ENCODE measurements at places on chromosomes 1 and 21.

DNA sequence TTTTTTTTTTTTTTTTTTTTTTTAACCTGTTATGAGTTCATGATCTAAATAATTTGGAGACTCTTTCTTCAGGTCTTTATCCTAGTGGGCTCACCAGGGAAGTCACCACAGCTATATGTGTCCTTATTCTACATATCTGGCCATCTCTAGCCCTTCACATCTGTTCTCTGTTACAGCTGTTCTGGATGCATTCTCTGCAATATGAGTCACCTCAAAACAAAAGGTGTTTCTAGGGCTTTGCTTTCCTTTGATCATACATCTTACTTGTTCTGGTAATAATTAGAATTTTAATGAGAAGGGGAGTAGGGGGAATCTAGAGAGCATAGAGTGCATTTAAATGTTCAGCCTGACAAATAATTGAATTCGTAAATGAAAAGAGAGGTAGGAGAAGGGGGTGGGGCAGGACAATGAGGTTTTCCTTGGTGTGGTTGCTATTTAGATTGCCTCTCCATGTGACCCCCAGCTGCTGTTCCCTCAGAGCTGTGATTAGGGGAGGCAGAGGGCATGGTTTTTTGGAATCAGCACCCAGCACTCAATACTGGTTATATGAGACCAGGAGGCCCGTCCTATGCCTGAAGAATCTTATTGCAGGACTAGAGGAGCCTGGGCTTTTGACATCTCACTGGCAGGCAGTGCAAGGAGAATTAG, 8.0 kb downstream of the SYT6 start:
- H3K27me3 ChIP-seq: no peaks in the 10 kb centered on the region
- H3K36me3 ChIP-seq: peaks cover 25% of the 10 kb centered on the region
- peaks cover 35% of the 10 kb centered on the region for H3K4me1 ChIP-seq
- H3K4me3 ChIP-seq: no peak overlapping the region
- DNase-seq: no peak

DNA sequence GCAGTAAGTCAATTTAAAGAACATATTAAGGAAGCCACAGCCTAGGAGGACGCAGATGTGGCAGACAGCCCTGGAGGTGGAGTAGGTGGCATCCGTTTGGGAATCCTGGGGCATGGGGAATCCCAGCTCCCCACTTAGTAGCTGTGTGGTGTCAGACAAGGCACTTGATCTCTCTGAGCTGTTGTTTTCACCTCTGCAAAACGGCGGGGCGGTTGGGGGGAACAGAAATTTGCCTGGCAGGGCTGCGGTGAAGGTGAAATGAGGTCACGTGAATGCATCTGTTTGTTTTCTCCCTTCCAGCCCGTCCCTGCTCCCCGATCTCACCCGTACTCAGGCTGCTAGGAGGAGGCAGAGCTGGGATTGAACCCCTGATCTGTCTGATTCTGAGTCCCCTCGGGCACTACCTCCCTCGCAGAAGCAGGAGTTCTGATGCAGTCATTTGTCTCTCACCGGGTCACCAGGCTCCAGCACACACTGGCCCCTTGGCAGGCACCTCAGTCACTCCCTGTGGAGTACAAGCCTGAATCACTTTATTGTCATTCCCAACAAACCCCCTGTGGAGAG, 2.2 kb upstream of the LAPTM5 start:
- H3K36me3 ChIP-seq: no peaks in the 10 kb centered on the region
- peaks cover 6% of the 10 kb centered on the region for H3K27me3 ChIP-seq
- no peak for DNase-seq
- H3K4me1 ChIP-seq: peaks cover 71% of the 10 kb centered on the region
- no peak overlapping the region for H3K4me3 ChIP-seq
- H3K27ac ChIP-seq: no peak overlapping the region

DNA sequence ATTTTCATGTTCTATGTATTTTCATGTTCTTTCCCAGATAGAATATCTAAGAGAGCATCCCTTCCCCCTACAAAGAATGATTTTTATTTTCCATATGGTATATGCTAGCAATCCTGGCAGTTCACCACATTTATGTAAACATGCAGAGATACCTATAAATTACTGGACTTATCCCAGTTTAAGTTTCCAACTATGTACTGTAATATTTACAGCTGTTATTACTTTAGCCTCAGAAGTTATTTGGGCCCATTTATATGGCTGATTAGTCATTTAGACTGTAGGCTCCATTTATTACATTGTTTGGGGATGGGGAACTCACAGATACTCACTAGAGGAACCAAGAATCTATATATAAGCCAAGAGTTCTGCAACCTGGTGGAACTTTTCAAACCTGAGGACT, 84.8 kb upstream of the WARS2 start:
- DNase-seq: no peak
- H3K4me3 ChIP-seq: no peak overlapping the region
- no peak overlapping the region for H3K27ac ChIP-seq
- H3K36me3 ChIP-seq: no peaks in the 10 kb centered on the region
- peaks cover 9% of the 10 kb centered on the region for H3K27me3 ChIP-seq
- peaks cover 27% of the 10 kb centered on the region for H3K4me1 ChIP-seq

DNA sequence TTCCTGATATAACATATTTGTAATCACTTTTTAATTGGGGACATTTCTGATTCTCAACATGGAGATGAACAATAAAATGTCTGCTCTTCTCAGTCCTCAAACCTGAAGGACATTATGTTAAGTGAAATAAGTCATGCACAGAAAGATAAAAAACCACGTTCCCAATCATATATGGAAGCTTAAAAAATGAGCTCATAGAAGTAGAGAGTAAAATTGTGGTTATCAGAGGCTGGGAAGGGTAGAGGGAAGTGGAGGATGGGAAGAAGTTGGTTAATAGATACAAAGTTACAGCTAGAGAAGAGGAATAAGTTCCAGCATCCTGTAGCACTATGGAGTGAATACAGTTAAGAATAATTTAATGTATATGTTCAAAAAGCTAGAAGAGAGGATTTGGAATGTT, 1.5 kb upstream of the CD48 start:
- H3K4me1 ChIP-seq: no peaks in the 10 kb centered on the region
- no peaks in the 10 kb centered on the region for H3K36me3 ChIP-seq
- DNase-seq: no peak
- peaks cover 5% of the 10 kb centered on the region for H3K27me3 ChIP-seq
- H3K4me3 ChIP-seq: no peak overlapping the region
- H3K27ac ChIP-seq: no peak overlapping the region

DNA sequence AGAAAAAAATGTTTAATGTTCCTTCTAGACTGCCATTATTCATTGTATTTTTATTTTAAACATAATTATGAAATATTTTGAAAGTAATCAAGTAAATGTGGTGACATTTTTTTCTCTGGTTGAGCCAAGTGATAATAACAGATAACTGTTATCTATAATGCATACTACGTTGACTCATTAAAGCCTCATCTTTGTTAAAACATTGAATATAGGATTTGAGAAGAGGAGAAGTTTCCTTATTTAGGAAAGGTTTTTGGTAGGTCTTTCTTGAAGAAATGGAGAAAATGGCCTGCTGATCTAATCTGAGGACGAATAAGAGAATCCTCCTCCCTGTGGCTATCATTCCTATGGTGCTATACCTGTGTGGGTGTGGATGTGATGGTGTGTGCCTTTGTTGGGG, 89.0 kb downstream of the NFIA start:
- DNase-seq: no peak
- peaks cover 26% of the 10 kb centered on the region for H3K4me1 ChIP-seq
- no peak overlapping the region for H3K27ac ChIP-seq

- no peak overlapping the region for H3K27ac ChIP-seq
- peaks cover 14% of the 10 kb centered on the region for H3K27me3 ChIP-seq
- no peak overlapping the region for H3K4me3 ChIP-seq
- H3K36me3 ChIP-seq: no peaks in the 10 kb centered on the region
- no peak for DNase-seq
These were observed 104.8 kb downstream of the ETS2 start for GRCh38 chr21:38910390-38911067.

DNA sequence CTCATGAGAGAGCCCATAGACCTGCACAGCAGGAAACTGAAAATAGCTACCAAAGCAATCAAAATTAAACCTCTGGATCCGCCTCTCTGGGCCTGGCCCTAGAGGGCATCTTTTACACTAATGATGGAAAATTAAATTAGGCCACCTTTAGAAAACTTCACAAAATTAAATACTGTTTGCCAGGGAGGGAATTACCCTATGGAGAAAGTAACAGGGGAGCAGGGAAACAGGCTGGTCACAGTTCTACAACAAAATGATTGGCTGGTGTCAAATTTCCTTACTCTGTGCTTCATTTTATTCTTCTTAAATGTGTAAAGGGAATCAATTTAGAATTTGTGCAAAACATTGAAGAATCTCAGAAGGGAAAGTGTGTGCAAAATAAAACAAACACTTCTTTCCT, 62.4 kb downstream of the SPATA46 start:
- H3K27me3 ChIP-seq: peaks cover 16% of the 10 kb centered on the region
- H3K4me3 ChIP-seq: no peak overlapping the region
- no peak for DNase-seq
- H3K27ac ChIP-seq: no peak overlapping the region

GRCh38 chr1:183093786-183094298, 70.6 kb downstream of the LAMC1 start:
- no peak overlapping the region for H3K4me3 ChIP-seq
- no peaks in the 10 kb centered on the region for H3K27me3 ChIP-seq
- no peak for DNase-seq
- H3K36me3 ChIP-seq: peaks cover 13% of the 10 kb centered on the region
- peaks cover 54% of the 10 kb centered on the region for H3K4me1 ChIP-seq

GRCh38 chr1:1099506-1100183, 16.2 kb downstream of the C1orf159 start:
- no peak for DNase-seq
- H3K4me3 ChIP-seq: no peak overlapping the region
- H3K4me1 ChIP-seq: peaks cover 4% of the 10 kb centered on the region
- H3K27me3 ChIP-seq: peaks cover 6% of the 10 kb centered on the region
- no peak overlapping the region for H3K27ac ChIP-seq
- peaks cover 65% of the 10 kb centered on the region for H3K36me3 ChIP-seq

DNA sequence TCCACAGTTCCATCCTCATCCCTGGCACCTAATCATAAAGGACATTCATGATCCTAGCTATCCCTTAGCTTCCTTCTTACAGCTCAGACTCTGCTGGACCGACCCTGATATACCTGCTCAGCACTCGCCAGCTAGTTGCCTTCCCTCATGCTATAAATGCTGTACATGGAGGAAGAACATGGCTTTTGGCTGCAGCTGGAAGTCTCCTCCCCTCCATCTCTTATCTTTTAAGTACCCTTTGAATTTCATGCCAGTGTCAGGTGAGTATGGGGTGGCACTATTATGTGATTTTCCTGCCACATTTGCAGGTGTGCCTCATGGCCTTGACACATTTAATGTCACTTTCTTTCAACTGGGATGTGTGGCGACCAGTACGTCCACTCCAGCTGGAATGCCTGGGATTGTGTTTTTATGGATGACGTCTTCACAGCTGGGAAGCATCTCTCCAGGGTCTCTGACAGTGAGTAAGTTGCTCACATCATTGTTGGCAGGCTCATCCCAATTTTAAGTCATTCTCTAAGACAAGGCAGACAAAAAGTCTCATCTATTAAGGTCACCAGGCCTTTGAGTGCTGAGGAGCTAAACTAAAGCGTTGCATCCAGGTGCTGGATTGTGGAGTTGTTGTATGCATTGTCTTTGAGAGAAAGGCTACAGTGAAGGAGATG, 43.4 kb downstream of the RUNX1 start:
- H3K4me3 ChIP-seq: no peak overlapping the region
- DNase-seq: no peak
- peaks cover 5% of the 10 kb centered on the region for H3K27me3 ChIP-seq
- no peaks in the 10 kb centered on the region for H3K36me3 ChIP-seq
- no peaks in the 10 kb centered on the region for H3K4me1 ChIP-seq

DNA sequence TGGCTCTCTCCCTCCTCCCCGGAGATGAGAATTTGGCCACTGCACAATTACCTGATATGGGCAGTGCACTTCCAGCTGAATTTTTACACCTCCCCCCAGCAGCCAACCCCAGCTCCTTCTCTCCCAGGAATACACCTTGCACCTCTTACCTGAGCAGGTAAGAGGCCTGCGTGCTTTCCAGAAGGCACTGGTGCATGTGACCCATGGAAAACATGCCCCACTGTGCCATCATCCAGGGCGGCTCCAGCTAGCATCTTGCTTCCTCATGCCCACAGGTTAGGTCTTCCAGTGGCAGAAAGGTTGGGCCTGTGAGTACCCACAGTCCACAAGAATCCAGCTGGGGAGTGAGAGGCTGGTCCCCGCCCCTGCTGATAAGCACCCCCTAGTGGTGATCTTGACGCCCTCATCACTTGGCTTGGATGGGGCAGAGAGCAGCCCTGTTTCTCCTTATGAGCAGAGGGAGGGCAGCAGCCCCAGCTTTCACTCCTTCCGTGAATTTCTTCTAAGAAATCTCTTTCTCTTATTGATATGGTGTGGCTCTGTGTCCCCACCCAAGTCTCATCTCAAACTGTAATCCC, 57.8 kb downstream of the EDARADD start:
- no peak overlapping the region for H3K4me3 ChIP-seq
- peaks cover 35% of the 10 kb centered on the region for H3K36me3 ChIP-seq
- no peak for DNase-seq
- peaks cover 27% of the 10 kb centered on the region for H3K27me3 ChIP-seq
- peaks cover 22% of the 10 kb centered on the region for H3K4me1 ChIP-seq
- no peak overlapping the region for H3K27ac ChIP-seq

DNA sequence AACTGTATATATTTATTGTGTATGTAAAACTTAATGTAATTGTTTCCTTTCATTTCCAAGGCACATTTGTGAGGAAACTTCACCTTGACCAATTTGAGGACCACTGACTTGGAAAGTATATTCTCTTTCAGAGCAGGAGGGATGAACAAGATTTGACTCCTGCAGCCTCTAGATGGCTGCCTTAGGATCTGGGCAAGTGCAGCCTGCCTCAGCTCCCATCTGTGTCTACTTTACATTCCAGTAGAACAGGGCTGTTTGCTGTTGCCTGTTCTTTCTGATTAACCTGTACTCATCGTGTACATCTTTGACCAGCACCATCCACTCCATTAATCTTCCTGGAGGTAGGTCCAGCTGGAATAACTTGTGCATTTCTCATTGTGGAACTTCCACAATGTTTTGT, 312.8 kb downstream of the HLX start:
- peaks cover 7% of the 10 kb centered on the region for H3K4me1 ChIP-seq
- no peak for DNase-seq
- H3K36me3 ChIP-seq: peaks cover 6% of the 10 kb centered on the region

- H3K4me3 ChIP-seq: no peak overlapping the region
- peaks cover 13% of the 10 kb centered on the region for H3K36me3 ChIP-seq
- H3K27me3 ChIP-seq: no peaks in the 10 kb centered on the region
These were observed 155.2 kb downstream of the DISP1 start for GRCh38 chr1:222970040-222970439.

- H3K4me3 ChIP-seq: no peak overlapping the region
- no peak for DNase-seq
- no peak overlapping the region for H3K27ac ChIP-seq
- no peaks in the 10 kb centered on the region for H3K4me1 ChIP-seq
- no peaks in the 10 kb centered on the region for H3K36me3 ChIP-seq
- no peaks in the 10 kb centered on the region for H3K27me3 ChIP-seq
These were observed 245.7 kb upstream of the RGS18 start for GRCh38 chr1:191912517-191912916.

DNA sequence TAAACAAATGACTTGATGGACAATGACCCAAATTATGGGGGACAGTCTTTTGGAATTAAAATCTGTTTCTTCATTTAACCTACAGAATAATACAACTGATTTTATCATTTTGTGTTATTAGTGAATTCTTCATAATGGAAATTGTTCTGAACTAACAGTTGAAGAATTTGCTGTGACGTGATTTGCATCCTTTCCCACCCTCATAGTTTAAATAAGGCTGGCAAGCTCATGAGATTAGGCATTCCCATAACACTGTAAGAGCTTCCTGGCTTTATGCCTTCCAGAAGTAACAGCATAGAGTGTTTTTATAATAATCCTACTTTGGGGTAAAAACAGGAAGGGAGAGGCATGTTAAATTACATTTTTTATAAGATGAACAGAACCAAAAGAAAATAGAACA, 95.7 kb downstream of the ATP6V1G3 start:
- no peaks in the 10 kb centered on the region for H3K36me3 ChIP-seq
- H3K27me3 ChIP-seq: no peaks in the 10 kb centered on the region
- H3K4me1 ChIP-seq: no peaks in the 10 kb centered on the region

Data from nephron progenitor cell (in vitro differentiated cells).